ENCODE measurements at places on chromosomes 4 and X.

DNA sequence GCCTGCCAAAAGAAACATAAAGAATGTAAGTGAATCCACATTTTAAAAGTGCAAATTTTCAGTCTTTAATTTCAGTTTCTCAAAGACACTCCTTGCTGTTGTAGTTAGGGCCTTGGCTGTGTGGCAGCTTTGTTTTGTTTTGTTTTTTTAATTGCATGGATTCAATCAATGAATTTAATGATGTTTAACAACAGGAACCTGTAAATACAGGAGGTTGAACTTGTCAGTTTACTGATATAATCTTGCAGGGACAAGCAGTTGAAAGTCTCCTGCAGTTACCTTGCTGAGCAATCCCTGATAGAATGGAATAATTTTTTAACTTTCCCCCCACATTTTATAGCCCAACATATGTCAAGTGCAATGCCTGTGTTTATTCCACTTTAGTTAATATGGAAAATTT lies 528.3 kb upstream of the PCDH7 start:
- no peak for DNase-seq

GRCh38 chrX:128891554-128891953 lies 631.7 kb downstream of the SMARCA1 start:
- DNase-seq = no peak

- no peak for DNase-seq
Observed at GRCh38 chr4:127791391-127791790, 9.3 kb downstream of the HSPA4L start.

- no peak for DNase-seq
Observed at GRCh38 chr4:2803624-2804448, 11.0 kb downstream of the SH3BP2 start.

DNA sequence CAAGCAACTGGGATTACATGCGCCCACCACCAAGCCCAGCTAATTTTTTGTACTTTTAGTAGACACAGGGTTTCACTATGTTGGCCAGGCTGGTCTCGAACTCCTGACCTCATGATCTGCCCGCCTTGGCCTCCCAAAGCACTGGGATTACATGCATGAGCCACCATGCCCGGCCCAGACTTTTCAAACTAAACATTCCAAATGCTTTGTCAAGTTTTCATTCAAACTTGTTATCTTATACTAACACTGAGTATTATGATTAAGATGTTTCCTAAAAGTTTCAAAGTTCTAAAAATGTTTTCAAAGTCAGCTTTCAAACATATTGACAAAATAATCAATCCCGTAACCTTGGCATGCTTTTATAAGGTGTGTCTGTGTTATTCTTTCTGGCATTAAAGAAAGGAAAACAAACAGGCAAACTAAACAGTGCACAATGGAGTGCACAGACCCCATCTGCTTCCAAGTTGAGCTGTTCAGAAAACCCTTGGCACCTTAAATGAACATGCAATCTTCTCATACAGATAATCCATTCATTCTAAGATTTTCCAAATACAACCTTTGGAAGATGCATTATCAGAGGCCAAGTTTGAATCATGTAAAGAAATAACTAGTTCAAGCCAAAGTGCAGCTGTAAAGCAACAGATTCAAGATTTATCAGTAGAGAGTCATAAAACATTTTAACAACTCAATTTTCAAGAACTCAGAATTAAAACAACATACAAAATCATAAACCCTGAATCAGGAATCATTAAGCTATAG lies 49.1 kb downstream of the ABCG2 start:
- no peak for DNase-seq

- no peak for DNase-seq
Observed at GRCh38 chr4:130172156-130172555, 1076.2 kb downstream of the C4orf33 start.

GRCh38 chrX:48989483-48989882 lies 12.6 kb downstream of the GRIPAP1 start:
- DNase-seq = no peak

DNA sequence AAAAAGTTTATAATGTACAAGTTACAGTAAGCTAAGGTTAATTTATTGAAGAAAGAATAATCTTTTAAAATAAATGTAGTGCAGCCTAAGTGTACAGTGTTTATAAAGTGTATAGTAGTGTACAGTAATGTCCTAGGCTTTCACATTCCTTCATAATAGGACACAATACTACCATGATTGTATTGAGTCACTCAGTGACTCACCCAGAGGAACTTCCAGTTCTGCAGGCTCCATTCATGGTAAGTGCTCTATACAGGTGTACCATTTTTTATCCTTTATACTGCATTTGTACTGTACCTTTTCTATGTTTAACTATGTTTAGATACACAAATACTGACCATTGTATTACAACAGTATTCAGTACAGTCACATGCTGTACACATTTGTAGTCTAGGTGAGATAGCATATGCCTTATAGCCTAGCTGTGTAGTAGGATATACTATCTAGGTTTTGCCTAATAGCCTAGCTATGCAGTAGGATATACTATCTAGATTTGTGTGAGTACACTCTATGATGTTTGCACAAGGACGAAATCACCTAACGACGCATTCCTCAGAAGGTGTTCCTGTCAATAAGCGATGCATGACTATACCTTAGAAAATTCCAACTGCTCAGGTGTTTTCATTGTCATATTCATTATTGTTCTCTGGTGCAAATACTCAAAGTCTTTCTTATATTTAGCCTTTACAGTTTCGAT lies 5.5 kb upstream of the TMEM255A start:
- peak; percentile 16 for DNase-seq

- DNase-seq = no peak
Observed at GRCh38 chrX:47179928-47180255, 13.7 kb upstream of the UBA1 start.

DNA sequence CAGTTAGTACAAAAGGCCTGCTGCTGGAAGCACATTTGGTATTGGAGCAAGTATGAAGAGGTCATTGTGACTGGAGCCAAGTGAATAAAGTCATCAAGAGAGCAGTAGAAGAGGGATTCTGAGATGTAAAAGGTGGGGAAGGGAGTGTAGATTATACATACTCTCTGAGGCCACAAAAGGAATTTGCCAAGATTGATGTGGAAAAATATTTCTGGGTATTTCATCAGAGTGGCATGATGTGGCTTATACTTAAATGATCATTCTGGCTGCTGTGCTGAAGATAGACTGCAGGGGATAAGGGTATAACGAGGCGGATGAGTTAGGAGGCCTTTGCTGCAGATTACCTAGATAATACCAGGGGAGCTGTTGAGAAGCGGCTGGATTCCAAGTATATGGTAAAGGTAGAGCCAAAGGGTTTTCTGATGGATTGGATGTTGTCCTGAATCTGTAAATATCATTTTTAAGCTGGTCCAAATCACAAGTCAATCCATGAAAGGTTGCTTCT lies 231.8 kb upstream of the AGA start:
- DNase-seq = no peak

- no peak for DNase-seq
Observed at GRCh38 chrX:123408821-123409737, 225.0 kb downstream of the GRIA3 start.

DNA sequence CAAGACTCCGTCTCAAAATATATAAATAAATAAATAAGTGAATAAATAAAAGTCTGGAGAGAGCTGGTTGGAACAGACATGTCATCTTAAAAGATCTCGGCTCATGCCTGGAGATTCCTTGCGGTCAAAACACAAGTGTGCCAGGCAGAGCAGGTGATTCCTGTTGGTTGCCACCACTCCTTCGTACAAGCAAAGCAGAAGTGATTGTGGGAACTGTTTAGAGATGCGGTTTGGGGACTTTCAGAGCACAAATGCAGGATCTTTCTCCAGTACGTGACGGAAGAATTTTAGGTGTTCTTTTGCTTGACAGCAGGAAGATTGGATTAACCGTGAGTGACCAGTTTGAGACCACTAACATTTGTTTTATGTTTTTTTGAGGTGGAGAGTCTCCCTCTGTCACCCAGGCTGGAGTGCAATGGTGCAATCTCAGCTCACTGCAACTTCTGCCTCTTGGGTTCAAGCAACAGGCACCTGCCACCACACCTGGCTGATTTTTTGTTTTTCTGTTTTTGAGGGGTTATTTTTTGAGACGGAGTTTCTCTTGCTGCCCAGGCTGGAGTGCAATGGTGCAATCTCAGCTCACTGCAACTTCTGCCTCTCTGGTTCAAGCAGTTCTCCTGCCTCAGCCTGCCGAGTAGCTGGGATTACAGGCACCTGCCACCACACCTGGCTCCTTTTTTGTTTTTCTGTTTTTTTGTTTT lies 2.8 kb upstream of the CRLF2 start:
- no peak for DNase-seq

GRCh38 chr4:62271107-62271506 lies 1071.0 kb downstream of the ADGRL3 start:
- no peak for DNase-seq

DNA sequence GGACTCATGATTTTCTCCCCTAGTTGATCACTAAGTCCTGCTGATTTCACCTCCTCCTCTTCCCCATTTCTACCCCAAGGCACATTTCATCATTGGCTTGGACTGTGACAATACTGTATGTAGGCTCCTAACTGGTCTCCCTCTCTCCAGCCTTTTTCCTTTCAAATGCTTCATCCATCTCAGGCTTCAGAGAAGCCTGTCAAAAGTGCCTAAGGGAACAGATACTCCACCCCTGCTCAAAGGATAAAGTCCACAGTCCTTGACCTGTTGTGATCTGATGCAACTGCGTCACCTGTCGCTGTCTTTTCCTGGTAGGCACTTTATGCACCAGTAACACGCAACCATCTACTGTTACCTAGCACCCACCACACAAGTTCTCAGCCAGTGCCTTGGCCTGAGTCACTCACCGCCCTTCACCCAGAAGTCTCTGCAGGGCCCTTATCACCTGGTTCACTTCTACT lies 12.8 kb downstream of the SCARB2 start:
- DNase-seq = no peak

DNA sequence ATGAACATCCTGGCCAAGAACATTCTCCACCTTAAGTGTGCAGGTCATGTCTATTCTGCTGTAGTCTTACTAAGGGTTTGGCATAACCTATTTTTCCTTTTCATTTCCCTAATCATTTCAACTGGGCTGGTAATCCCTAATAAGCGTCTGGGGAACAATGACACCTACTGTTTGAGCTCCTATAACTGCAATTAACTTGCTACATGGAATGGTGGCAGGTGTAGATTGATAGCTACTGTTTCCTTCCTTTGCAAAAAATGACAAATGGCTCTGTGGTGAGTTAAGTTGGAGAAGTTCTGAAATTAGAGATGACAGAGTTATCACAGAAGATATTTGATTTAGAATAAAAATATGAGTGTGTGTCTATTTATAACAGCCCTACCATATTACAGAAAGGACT lies 104.5 kb upstream of the NAP1L5 start:
- DNase-seq = no peak

DNA sequence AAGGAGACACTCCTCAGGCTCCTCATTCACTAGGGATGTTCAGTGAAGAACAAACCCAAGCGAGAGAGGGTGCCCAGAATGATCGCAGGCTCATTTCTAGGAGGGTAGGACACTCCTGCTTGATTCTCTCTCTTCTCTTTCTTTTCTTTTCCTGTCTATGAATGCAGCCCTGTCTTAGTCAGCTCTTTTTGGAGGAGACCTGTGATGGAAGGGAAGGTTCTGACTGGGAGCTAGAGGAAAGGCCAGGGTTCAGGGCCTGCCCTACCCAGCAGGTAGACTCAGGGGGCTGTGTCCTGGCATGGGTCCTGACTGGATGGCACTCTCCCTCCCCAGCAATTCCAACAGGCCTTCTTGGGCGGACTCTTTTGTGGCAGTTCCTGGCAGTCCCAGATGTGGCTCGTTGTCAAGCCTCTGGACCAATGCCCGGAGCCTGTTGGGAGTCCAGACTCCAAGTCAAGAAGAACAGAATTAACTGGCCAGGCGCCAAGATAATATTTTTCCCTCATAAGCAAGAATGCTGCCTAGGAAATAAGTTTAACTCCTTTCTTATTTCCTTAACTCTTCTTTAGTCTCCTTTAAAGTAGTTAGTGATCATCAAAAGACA lies 139.4 kb upstream of the SCML1 start:
- no peak for DNase-seq

GRCh38 chr4:2871911-2872310 lies 28.3 kb downstream of the ADD1 start:
- peak; percentile 67 for DNase-seq

GRCh38 chr4:80006935-80007744 lies 65.9 kb downstream of the ANTXR2 start:
- DNase-seq = peak; percentile 40

- no peak for DNase-seq
Observed at GRCh38 chr4:84879651-84880200, 86.8 kb downstream of the WDFY3 start.

GRCh38 chr4:93029769-93030168 lies 726.0 kb downstream of the GRID2 start:
- no peak for DNase-seq

- DNase-seq = peak; percentile 34
Observed at GRCh38 chr4:36351082-36351666, 69.8 kb downstream of the DTHD1 start.

GRCh38 chr4:58491620-58492019 lies 1381.4 kb upstream of the IGFBP7 start:
- no peak for DNase-seq

DNA sequence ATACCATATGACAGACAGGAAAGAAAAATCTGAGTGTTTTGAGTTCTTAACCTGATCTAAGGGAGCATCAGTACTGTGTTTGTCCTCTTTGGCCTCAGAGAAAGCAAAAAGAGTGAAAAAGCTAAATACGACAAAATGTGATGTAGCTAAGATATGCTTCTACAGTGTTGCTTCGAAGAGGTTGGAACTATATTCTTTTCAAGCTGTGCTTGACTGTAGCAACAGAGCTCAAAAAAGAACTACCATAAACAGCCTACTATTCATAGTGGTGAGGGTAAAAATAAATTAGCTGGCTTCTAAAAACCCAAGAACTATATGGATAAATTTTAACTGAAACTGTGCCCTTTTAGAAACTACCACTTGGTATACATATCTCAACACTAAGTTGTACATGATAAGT lies 881.8 kb upstream of the PCDH10 start:
- DNase-seq = no peak

DNA sequence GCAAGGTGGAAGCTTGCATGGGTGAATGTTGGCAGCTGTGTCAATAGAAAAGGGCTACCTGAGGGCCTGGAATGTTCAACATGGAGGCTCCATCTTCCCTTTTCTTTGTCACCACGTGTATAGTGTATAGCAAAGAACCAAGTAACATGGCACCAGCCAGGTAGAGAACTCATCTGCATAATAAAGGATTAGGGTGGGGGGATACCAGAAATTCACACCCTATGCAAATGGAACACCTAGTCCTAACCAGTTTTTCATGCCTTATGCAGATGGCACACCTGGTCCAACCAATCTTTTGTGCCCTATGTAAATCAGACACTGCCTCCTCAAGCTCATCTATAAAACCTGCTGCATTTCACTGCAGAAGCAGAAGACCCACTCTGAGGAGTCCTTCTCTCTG lies 169.6 kb upstream of the GLRA2 start:
- no peak for DNase-seq

DNA sequence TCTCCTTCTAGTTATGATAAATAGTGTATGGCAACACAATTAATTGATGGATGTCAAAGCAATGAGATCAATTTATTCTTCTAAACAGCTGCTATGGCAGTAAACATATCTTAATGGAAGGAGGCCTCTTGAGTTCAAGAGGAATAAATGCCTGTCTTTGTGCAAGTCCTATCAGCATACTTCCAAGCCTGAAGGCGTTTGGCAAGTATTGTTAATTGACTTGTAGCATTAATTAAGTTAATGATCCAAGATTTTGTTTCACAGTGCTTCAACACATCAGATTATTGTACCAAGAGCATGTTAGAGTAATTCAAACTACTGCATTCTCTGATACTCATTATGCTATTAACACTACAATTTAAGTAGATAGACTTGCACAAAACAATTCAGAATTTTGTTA lies 144.8 kb downstream of the FAT4 start:
- no peak for DNase-seq

GRCh38 chrX:134443020-134443419 lies 16.9 kb upstream of the HPRT1 start:
- DNase-seq = no peak

- DNase-seq = no peak
Observed at GRCh38 chr4:163598028-163598427, 103.5 kb downstream of the TMA16 start.
